ENCODE measurements at places on chromosomes 7 and 10.

DNA sequence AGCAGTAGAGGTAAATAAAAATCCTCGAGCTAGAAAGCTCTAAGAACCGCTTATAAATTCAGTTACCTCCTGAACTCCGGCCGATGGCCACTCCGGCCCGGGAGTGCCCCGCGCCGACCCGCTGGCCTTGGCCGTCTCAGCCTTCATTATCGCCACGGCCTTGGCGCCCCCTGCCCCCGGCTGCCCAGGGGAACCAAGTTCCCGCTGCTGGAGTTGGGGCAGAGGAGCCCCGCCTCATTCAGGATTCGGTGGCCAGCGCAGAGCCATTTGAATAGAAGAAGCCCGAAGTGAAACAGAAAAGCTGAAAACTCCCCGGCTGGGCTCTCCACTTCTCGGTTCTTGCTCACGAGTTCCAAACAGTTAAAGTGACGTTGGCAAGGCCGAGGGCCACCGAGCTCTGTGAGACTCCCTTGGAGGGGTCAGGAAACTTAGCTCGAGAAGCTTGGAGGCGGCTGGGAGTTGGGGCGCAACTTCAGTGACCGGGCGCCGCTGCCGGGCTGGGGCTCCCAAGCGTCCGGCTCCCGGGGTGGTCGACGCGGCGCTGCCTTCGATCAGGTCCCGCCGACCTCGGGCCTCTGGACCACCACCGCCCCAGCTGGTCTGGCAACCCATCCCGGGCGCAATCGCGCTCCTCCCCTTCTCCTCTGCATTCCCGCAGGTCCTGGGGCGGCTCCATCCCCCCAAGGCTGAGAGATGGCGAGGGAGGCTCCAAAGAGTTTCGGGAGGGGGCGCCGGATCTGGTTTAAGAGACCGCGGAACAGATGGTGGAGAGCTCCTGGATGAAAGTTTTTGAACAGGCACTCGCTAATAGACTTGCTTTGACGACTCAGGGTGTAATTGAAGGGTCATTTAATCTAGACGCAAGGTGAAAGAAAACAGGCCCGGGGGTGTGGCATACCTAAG is 5.8 kb upstream of the FEZF1 start:
- DNase-seq: no peak

- DNase-seq: no peak
Observed at GRCh38 chr7:102291056-102291915, 4.6 kb downstream of the SH2B2 start.

DNA sequence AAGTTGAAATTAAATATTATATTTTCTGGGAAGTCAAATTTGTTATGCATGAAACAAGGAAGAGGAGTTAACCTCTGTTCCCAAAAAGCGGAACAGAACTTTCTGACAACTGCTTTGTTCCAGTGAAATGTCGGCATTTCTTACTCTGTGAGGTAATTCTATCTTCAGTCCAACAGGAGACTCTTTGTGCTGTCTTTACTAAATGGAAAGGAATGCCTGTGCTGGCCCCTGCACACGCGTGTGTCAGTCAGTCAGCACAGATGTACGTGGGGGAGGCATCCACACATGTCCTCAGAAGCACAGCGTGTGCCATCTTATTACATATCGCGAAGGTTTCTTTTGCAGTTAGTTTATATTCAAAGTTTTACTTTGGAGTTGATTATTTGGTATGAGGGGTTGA is 37.5 kb downstream of the NET1 start:
- no peak for DNase-seq

- no peak for DNase-seq
Observed at GRCh38 chr10:97095701-97096260, 90.0 kb downstream of the SLIT1 start.

- DNase-seq: no peak
Observed at GRCh38 chr7:73972614-73973013, 55.4 kb upstream of the ELN start.

- DNase-seq: no peak
Observed at GRCh38 chr10:13629116-13629515, 42.4 kb downstream of the PRPF18 start.

- no peak for DNase-seq
Observed at GRCh38 chr10:73433538-73433867, at the start of gene MSS51. MSS51 (minus strand) TSS chr10:73433561; CDS start chr10:73428284, 5,277 bp downstream.

- DNase-seq: no peak
Observed at GRCh38 chr7:146375170-146375569, 258.6 kb downstream of the CNTNAP2 start.

GRCh38 chr10:102845352-102845902 is 8.2 kb upstream of the CYP17A1 start:
- no peak for DNase-seq

DNA sequence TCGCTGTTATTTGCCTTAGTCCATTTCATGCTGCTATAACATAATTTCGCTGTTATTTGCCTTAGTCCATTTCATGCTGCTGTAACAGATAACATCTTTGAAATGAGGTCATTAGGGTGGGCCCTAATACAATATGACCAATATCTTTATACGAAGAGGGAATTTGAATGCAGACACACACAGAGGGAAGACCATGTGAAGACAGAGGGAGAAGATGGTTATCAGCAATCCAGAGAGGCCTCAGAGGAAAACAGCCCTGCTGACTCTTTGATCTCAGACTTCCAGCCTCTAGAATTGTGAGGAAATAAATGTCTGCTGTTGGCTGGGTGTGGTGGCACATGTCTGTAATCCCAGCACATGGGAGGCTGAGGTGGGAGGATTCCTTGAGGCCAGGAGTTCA is 404.9 kb downstream of the TYW1 start:
- DNase-seq: no peak

DNA sequence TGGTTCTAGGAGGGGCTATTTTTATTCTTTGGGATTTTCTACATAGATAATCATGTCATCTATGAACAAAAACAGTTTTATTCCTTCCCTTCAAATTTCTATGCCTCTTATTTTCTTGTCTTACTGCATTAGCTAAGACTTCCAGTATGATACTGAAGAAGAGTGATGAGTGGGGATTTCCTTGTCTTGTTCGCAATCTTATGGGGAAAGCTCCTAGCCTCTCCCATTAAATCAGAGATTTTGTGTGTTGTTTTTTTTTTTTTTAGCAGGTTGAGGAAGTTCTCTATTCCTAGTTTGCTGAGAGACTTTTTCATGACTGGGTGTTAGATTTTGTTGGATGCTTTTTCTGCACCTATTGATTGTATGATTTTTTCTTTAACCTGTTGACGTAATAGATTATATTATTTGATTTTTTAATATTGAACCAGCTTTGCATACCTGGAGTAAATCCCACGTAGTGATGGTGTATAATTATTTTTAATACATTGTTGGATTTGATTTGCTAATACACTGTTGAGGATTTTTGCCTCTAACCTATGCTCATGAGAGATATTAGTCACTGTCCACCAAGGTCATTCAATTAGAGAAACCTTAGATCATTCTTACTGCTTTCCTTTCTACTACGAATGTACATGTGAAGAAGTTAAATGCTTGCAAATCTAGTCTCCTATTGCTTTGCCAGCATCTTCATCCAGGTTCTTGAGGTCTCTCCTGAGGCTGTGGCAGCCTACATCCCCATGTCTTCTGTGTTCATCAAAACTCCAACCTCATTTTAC is 6.5 kb downstream of the ATP5F1C start:
- DNase-seq: no peak

GRCh38 chr7:92158660-92159575 is 20.0 kb downstream of the LRRD1 start:
- DNase-seq: peak; percentile 52

DNA sequence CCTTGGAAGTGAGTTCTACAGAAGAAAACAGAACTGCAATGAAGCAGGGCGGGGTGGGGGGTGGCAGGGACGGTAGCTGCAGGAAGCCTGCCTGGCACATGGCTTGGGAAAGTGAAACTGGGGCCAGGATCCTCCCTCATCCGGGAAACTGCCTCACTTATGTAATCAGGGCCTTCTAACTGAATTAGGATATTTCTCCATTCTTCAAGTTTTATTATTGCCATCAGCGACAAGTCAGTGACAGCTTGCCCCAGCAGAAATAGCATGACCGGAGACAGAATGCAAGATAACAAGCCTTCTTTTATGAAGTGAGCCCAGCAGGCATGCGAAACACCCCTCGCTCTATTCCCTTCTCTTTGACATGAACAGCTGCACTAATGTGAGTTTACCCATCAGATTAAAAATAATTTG is 77.5 kb upstream of the CACUL1 start:
- DNase-seq: no peak

- DNase-seq: no peak
Observed at GRCh38 chr10:65470986-65471385, 1454.8 kb upstream of the LRRTM3 start.

DNA sequence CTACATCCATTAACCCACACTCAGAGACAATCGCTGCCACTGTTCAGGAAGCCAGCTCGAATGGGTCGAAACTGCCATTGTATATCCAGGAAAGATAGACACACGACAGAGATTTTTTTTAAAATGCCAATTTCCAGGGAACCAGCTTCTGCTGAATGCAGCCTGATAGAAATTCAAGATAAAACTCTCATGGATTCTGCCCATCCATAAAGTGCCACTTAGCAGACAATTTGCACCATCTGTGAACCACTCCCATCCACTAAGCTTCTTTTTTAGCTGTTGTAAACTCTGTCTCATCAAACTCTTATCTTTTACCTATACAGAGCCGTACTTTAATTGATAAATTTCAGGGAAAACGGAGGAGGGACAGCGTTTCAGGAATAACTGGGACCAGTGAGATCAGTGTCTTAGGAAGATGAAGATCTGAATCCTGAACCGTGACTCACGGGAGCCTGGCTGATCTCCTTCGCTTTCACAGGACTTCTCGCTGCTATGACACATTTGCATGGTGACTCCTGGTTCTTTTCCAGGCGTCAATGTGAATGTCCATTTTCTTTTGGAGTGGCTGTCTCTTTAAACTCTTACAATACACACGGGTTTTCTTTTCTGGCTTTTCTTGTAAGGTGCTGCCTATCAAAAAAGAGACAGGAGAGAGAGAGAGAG is 103.4 kb downstream of the FAM204A start:
- DNase-seq: peak; percentile 15

GRCh38 chr7:95646350-95646749 is 50.0 kb upstream of the PDK4 start:
- DNase-seq: no peak

DNA sequence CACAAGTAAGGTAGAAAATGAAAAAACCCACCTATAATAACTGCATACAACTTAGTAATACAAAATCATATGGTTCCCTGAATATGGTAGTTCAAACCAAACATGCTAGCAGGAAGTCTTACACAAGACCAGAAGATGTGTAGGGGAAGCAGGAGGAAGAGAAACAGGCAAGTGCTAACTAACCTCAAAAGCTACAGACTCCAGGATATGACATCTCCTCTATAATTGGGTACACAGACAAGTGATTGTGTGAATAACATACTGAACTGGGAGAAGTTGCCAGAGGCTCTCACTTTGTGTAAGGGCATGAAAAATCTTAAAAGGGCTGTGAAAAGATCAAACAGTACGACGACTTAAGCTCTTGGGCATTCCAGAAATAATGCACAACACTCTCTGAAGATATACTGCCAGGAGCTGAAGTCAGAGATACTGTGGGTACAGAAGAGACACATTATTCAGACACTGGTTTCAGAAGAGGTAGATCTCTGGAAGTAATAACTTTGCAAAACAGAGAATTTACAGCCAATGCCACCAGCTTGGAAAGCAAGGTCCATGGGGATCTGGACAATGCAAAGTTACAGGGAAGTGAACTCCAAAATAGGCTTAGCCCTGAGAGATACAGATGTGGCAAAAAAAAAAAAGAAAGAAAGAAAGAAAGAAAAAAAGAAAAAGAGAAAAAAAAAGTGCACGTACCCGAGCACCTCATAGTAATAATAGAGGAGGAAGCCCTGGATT is 767.2 kb downstream of the TNS3 start:
- DNase-seq: no peak

- no peak for DNase-seq
Observed at GRCh38 chr7:151056283-151056665, 1.4 kb downstream of the CDK5 start.

- DNase-seq: no peak
Observed at GRCh38 chr7:44244282-44244681, 43.5 kb downstream of the YKT6 start.

GRCh38 chr10:50367732-50368131 is 116.4 kb upstream of the ASAH2 start:
- DNase-seq: no peak

GRCh38 chr10:90969121-90969534 is 48.2 kb upstream of the ANKRD1 start:
- no peak for DNase-seq

DNA sequence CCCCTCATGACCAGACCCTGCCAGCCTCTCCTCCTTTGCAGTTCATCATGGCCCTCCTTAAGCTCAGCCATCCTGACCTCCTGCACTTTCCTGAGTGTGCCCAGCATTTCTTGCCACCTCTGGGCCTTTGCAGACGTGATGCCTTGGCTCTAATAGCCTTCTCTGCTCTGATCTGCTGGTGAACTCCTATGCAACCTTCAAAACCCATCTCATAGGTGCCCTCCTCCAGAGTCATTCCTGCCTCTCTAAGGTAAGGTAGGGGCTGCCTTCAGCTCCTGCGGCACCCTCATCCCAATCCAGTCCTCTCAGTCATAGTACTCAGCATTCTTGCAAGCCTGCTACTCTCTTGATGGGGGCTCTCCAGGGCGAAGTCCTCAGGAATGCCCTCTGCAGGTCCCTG is 19.3 kb upstream of the ELN start:
- DNase-seq: no peak

DNA sequence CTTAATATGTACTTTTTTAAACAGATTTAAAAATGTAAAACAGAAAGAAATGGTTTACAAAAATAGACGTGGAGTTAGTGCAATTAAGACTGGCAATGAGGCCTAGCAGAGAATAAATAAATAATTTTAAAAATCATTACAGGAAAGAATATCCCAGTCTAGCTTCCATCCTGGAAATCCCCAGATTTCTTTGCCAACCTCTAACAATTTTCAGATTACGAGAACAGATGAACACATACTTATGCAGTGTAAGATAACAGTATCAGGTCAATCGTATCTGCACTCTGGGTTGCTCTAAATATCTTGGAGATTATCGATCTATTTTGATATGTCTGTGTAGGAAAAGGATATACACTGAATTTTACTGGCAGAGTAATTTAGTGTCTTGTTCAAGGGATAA is 210.5 kb downstream of the SEMA3A start:
- no peak for DNase-seq

- no peak for DNase-seq
Observed at GRCh38 chr10:66307826-66308225, 618.0 kb upstream of the LRRTM3 start.

GRCh38 chr7:134674424-134674823 is 27.8 kb downstream of the BPGM start:
- DNase-seq: no peak

GRCh38 chr7:33485747-33486493 is 356.6 kb downstream of the BBS9 start:
- no peak for DNase-seq

DNA sequence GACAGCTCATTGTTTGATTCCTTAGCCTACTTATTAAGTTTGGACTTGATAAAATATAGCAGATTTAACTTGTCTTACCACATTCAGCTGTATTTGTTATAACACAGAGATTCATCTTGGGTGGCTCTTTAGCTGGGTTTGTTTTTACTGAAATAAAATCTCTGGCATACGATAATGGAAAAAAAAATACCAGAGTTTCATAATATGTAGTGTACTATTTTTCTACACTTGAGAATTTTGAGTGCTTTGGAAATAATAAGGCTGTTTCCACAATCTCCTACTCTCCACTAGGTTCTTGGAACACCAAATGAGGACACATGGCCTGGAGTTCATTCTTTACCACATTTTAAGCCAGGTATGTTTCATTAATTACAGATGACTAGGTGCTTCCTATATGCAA is 218.6 kb upstream of the FZD1 start:
- DNase-seq: no peak
